HT-29 (cell line): ENCODE measurements at places on chromosomes 1 and 21. TPM values are rescaled to one million over a fixed set of nuclear protein-coding genes. Genes with fewer than 3 reads are reported as not detected.
A peak's percentile ranks its signal among the peaks of the same experiment; 100 is the strongest.

GRCh38 chr1:18561967-18562366 is 68.7 kb upstream of the PAX7 start:
- DNase-seq: no peak

Gene DTL
- total RNA-seq: 19.0 and 24.8 TPM in 2 replicates

Gene FAM20B
- 20.1 and 25.0 TPM in 2 replicates for total RNA-seq

DNA sequence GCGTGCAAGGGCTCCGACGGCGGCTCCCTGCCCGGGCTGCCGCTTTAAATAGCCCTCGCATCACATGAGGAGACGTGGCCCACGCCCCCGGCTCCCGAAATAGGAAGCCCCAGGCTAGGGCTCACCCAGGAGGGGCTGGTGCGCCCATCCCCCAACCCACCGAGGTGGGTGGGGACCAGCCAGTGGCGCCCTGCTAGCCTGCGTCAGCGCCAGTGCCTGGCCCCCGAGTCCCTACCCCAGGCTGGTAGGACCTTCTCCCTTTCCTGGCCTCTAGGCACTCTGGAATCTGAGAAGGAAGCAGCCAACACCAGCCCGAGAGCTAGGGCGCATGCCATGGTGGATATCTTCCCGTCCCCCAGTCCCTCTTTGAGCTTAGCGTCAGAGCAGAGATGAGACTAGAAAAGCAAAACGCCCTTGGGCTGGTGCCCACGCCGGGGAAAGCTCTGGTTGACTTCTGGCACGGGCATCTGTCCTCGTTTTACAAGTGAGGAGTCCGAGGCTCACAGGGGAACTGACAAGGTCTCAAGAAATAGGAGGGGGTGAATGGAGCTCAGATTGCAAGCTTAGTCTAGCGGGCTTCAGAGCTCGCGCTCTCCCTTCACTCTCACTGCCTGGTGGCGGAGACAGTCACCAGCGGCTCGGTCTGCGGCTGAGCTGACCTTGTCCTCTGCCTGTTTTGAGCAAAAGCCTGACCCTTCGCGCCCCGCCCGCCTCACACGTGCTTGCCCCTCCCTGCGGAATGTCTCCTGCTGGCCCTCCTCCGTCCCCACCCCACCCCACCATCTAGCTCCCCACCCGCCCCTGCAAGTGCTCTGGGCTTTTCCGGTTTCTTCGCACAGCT is at the start of gene FABP3:
Gene FABP3 (minus strand): TSS at position 21 of the 841 bp plus-strand sequence. CDS start 62 bp downstream, outside the sequence.
- peak; percentile 76 for DNase-seq

Gene DMBX1
- total RNA-seq: 3.0 and 3.1 TPM in 2 replicates

DNA sequence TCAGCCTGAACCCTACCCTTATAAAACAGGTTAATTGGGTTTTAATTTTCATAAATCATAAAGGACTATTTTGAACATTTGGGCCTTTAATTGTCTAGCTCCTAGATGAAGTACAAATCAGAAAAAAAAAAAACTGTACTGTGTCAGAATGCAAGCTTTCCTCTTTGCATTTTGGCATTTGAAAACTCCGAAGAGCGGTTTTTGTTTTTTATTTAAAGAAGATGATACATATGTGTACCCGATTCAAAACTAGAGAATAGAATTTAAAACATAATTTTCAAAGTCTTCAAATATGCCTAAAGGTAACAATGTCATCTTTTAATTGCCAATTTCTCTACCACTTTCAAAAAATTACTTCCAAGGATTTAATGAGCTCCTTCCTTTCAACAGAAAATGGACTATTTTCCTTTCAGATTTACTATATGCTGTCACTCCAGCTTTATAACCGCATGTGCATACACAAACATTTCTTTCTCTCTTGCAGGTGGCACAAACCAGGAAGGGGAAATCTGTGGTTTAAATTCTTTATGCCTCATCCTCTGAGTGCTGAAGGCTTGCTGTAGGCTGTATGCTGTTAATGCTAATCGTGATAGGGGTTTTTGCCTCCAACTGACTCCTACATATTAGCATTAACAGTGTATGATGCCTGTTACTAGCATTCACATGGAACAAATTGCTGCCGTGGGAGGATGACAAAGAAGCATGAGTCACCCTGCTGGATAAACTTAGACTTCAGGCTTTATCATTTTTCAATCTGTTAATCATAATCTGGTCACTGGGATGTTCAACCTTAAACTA is 33.7 kb downstream of the MRPL39 start:
- peak; percentile 32 for DNase-seq

DNA sequence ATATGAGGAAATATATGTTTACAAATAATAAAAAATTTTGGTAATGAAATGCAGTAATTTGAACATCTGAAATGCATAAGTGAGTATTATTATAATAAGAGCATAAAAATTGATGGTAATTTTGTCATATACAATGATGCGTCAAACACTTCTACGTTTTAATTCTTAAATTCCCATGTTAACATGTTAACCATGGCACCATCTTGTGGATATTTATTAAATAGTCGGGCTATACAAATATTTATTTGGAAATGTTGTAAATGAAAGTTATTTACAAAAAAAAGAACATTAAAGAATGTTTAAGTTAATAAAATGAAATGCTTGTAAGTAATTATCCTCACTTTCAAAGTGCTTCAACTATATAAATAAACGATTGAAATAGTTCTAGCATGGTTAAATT is 57.2 kb upstream of the C1orf185 start:
- peak; percentile 37 for DNase-seq

DNA sequence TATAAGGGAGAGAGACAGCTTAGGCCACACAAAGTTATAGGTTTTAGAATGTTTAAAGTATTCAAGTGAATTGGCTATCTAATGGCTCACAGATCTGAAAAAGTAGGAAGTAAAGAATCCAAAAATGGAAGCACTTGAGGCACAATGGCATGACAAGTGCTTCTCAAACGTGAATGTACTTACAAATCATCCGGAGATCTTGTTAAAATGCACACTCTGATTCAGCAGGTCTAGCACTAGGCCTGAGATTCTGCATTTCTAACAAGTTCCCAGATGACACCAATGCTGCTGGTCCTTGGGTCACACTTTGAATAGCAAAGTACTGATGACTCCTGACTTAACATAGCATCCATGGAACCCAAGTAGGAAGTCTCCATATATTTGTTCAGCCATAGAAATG is 20.9 kb upstream of the AGL start:
- DNase-seq: no peak

Gene OR2L13
- total RNA-seq: not detected in 2 replicates

Gene KRTAP26-1
- not detected in 2 replicates for total RNA-seq

DNA sequence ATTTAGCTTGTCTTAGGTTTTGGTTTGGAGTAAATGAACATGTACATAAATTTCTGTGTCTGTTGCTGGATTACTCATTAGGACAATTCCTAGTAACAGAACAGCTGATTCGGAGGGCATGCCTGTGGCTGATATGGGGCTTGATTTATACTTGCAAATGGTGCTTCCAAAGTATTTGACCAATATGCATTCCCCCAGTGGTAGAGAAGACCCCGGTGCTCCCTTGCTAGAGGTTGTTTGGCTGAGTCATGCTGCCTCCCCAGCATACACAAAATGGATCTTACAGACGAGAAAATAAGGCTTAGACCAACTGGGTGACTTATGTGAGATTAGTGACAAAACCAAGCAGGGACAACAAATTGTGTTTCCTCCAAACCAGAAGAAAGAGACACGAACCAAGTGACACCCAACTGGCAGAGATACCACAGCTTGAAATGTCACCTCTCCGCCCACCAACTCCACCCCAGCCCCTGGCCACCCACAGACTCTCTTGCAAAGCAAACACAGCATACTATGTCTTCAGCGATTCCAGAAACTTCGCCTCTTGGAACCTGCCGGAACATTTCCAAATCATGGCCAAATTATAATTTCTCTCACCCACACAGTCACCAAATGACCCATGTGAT is 75.9 kb upstream of the ETS2 start:
- DNase-seq: no peak

DNA sequence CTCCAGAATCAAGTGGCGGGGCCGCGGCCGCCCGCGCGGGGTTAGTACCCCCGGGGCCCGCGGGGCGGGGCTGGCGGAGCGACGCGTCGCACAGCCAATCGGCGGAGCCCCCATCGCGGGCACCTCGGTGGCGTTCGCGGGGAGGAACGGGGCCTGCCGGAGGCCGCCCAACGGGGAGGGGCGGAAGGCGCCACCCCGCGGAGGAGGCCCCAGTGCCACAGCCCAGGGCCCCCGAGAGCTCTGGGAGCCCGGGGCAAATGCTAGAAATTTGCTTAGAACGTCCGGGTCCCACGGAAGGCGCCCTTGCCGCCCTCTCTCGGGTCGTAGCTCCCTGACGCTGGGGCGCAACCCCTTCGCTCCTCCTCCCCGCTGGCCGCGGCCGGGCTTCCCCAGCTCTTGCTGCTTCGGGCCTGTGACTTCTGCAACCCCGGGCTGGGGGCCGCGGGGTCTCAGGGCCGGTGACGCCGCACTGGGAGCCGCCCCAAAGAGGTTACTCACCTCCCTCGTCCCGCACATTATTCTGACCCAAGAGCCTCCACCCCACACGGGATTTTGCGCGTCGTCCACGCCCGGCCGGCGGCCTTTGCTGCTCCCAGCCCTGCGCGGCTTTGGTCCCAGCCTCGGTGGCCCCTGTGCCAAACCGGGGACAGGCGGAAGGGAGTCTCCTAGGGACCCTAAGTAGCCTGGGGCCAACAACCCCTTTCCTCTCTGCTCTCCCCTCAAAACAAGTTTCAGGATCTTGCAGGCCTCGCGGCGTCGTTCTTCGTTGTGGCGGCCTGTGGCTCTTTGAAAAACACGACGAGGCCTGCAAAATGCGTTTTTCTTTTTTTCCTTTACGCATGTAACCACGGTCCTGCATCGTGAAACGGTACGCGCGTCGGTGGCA is at the start of gene RUNX3:
Gene RUNX3 (minus strand): TSS at position 17 of the 886 bp plus-strand sequence. CDS start 408 bp downstream, outside the sequence.
- no peak for DNase-seq

Gene RCSD1
- not detected in 2 replicates for total RNA-seq

DNA sequence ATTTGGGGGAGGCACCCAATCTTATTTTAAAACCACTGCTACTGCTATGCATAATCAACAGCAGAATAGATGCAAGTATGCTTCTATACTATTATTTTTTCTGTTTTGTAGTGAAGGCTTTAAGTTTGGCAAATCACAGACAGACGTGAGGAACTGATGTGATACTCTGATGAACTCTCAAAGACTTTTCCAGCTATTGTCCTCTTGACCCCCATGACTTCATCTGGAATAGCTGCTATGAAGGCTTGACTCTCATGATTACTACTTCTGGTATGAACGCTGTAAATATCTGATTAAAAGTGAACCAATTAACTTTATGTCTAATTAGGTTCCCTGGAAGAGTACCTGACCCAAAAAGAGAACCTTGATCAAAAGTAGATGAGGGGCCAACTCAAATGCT is 49.1 kb downstream of the EYA3 start:
- no peak for DNase-seq

- DNase-seq: no peak
Observed at GRCh38 chr1:57623791-57624538, 200.1 kb upstream of the DAB1 start.

Gene TRAF5
- total RNA-seq: 9.4 and 10.5 TPM in 2 replicates

Gene ZBTB40
- total RNA-seq: 10.4 and 11.9 TPM in 2 replicates

DNA sequence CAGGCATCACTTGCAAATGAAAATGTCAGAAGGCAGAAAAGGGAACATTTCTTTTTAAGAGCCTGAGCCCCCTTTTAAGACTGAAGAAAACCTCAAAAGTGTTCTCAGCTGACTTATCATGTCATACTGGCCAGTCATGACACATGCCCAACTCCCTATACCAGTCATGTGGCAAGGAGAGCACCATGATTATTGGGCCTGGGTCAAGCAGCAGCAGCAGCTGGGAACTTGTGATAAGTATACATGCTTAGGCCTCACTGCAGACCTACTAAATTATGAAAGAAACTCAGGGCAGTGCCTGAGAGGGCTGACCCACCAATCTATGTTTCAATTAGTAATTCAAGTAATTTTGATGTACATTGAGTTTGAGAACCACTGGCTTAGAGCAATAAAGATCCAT is 8.6 kb downstream of the RO60 start:
- no peak for DNase-seq

Gene KANK4
- total RNA-seq: not detected in 2 replicates

- DNase-seq: no peak
Observed at GRCh38 chr1:96559181-96559580, 162.4 kb upstream of the PTBP2 start.

Gene UBASH3A
- total RNA-seq: not detected in 2 replicates

GRCh38 chr1:9308236-9308785 is 15.6 kb downstream of the SPSB1 start:
- no peak for DNase-seq

Gene SPRR2B
- not detected in 2 replicates for total RNA-seq

- peak; percentile 79 for DNase-seq
Observed at GRCh38 chr1:20574686-20575540, 14.0 kb upstream of the CDA start.

GRCh38 chr1:20685099-20685662 is 24.0 kb upstream of the DDOST start:
- no peak for DNase-seq

GRCh38 chr1:239854922-239855321 is 236.8 kb upstream of the FMN2 start:
- no peak for DNase-seq

Gene SPATC1L
- total RNA-seq: 8.3 and 12.7 TPM in 2 replicates

Gene ASCL5
- not detected in 2 replicates for total RNA-seq

- DNase-seq: no peak
Observed at GRCh38 chr1:31586376-31587327, 10.3 kb downstream of the TINAGL1 start.

Gene TBX19
- 0.81 and 1.4 TPM in 2 replicates for total RNA-seq

- DNase-seq: no peak
Observed at GRCh38 chr21:18138507-18138906, 106.1 kb upstream of the CHODL start.

- no peak for DNase-seq
Observed at GRCh38 chr1:148160048-148160342, 7.9 kb upstream of the NBPF11 start.

Gene MYOC
- not detected in 2 replicates for total RNA-seq

Gene HSD3B1
- total RNA-seq: 1.3 TPM in 1 of 2 replicates, not detected in the other

GRCh38 chr1:37274938-37275631 is 199.3 kb upstream of the ZC3H12A start:
- DNase-seq: no peak

DNA sequence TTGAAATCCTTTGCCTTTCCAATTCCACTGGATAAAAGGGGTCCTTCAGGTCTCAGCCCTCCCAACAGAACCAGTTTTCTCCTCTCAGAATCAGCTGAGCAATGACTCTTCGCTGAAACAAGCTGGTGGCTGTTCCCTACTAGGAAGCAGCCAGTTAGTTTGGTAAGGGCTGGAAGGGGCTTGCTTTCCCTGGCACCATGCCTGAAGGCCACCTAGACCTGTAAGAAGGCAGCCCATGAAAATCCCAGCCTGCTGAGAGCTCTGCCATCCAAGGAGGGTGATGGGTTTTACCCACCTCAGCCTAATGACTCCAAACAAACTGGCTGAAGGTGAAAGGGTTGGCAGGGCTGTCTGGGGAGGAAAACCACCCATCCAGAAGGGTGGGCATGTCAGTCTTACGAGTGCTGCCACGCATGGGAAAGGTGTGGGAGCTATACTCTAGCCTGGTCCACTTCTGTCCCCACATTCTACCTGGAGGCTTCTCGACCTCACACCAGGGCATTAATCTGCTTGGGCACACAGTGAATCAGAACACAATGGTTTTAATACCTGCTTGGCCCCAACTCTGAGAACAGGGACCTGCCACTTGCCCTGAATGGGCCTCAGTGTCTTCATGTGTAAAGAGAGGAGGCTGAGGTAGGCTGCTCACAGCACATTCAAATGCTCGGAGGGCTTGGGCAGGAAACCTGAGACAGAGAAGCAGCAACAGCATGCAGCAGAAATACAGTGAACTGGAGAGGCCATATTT is 53.0 kb downstream of the CD46 start:
- DNase-seq: no peak

Gene IPO13
- 19.1 and 24.6 TPM in 2 replicates for total RNA-seq
